WERI-Rb-1 (cell line): ENCODE measurements at places on chromosomes 7 and 10.

GRCh38 chr7:136637813-136638212, 230.6 kb upstream of the CHRM2 start:
- no peak for DNase-seq

DNA sequence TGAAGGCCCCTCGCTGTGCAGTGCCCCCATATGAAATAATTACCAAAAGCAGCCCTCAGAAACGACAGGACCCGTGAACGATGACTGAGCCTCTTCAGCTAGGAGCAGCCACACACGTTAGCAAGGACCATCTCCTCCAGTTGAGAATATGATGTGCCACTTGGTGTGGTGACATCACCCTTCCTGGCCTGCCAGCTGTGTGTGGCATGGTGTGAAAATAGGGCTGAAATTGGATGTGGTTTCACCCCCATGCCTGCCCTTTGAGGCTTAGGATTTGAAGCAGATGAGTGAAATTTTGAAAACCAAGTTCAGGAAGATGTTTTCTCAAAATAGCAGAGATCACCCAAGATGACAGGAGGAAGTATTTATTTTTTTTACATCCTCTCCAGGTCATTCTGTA, 49.1 kb upstream of the BTBD16 start:
- DNase-seq, result no peak

DNA sequence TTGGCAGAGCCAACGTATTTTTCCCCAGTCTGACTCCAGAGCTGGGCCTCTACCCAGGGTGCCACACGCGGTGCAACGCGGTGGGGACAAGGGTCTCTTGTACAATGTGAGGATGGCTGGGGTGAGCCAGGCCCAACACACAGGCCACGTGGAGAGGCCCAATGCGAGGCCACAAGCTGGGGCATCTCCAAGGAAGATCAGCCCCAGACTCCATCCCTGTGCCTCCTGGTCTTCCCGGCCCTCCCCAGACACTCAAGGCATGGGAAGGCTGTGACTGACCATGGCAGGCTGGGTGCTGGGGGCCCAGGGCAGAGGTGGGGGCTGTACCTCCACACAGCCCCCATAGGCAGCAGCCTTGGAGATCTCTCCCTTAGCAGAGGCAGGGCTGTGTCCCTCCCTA, 135.3 kb upstream of the FAM20C start:
- DNase-seq, result no peak

GRCh38 chr10:108439397-108439796, 1274.9 kb upstream of the SORCS1 start:
- DNase-seq, result no peak

DNA sequence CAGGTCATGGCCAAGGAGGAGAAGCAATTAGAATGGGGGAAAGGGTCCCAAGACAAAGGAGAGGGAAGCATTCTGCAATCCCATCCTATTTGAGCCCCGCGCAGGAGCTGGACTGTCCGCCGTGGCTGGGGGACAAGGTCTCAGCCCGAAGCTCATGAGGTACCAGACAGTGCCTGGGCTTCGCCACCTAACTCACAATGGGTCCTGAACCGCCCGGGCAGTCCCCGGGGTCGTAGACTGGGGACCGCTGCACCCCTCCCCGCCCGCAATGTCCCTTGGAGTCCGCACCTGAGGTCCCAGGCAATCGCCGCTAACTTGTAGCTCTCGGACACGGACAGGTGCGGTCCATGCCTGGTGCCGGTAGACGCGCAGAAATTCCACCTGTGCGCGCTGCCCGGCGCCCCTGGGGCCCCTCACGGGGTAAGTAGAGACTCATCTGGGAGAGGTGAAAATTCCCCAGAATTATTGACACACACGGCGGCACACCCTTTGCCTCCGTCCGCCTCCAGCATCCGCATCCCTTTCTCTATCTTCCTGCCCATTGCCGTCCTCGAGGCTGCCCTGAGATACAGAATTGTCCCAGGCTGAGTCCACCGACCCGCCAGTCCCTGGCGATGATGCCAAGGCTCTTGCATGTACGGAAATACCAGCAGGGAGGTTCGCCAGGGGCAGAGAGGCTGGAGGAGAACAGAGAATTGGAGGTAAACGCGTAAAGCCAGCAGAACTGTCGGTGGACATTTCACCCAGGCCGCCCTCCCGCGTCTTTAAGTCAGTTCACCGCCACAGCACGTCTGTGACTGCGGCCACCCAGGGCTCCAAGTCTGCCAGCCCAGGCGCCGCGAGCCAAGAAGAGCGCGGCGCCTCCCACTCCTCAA, 1.8 kb downstream of the CHRM2 start:
- DNase-seq, result peak; percentile 13

GRCh38 chr7:47093320-47094234, 488.3 kb downstream of the TNS3 start:
- DNase-seq, result no peak

GRCh38 chr7:6306471-6306870, 34.0 kb upstream of the CYTH3 start:
- DNase-seq, result no peak

DNA sequence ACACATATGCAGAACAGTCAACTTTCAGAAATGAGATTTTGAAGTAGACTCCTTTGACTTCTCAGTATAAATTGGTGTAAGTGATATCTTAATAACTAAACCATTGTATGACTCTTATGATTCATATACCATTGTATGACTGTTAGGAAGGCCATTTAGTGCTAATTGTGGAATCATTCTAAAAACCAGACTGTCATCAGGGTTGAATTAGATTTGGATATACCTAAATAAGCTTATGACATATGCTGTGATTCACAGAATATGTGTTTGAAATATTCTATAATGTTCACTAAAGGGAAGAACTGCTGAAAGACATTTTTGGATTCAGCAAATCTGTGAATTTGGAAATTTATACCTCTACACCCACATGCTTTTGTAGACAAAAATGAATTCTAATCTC, 438.1 kb downstream of the MDFIC start:
- DNase-seq, result no peak

GRCh38 chr10:49089557-49090188, 25.6 kb downstream of the VSTM4 start:
- no peak for DNase-seq

- no peak for DNase-seq
Observed at GRCh38 chr7:139982927-139983920, 79.5 kb downstream of the PARP12 start.

GRCh38 chr10:11795101-11795920, 27.8 kb upstream of the PROSER2 start:
- DNase-seq, result no peak

DNA sequence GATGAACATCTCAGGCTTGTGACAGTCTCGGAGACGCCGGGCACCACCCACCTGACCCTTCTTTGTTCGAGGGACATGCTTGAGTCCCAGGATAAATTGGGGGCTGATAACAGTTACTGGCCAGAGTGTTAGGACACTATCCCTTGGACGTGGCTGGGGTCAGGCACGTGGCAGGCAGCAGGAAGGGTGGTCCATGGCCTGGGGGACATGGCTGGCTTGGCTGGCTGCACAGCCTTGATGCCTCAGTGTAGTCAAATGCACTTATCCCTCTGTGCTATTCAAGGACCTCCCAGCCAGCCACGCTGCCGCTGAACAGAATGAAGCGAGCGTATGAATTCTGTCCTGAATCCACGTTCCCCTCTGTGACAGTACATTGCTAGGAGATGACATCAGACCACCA, 662.0 kb upstream of the FOXK1 start:
- no peak for DNase-seq

- no peak for DNase-seq
Observed at GRCh38 chr7:69032848-69033247, 565.4 kb upstream of the AUTS2 start.

GRCh38 chr10:16732376-16732775, 84.8 kb downstream of the RSU1 start:
- DNase-seq, result no peak

- DNase-seq, result no peak
Observed at GRCh38 chr7:21064698-21065648, 278.3 kb upstream of the SP8 start.

- DNase-seq, result no peak
Observed at GRCh38 chr10:25858076-25858475, 76.0 kb upstream of the MYO3A start.

- DNase-seq, result no peak
Observed at GRCh38 chr7:3579638-3580219, 278.7 kb downstream of the SDK1 start.

GRCh38 chr7:24714676-24715010, 42.6 kb downstream of the GSDME start:
- no peak for DNase-seq

DNA sequence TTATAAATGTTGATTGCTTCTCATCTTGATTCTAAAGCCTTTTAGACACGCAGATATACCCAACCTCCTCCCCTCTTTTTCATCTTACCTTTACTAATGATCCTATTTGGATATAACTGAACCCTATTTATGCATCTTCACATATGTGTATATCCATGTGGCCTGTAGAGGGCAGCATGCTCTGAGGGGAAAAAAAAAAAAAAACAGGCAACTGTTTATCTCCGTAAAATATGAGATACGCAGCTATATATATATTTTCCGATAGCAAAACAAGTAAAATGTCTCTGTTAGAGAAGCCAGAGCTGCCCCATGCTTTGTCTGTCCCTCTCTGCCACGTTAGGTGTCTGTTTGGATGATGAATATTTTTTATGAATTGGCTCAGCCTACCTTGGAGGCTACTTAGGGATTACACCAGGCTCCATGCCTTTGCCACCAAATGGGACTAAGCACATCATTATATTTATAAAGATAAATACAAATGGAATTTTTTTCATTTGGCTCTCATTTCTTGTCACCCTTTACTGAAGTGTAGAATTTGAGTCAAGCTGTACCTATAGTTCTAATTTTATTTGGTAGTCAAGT, 174.8 kb upstream of the FZD1 start:
- DNase-seq, result no peak

DNA sequence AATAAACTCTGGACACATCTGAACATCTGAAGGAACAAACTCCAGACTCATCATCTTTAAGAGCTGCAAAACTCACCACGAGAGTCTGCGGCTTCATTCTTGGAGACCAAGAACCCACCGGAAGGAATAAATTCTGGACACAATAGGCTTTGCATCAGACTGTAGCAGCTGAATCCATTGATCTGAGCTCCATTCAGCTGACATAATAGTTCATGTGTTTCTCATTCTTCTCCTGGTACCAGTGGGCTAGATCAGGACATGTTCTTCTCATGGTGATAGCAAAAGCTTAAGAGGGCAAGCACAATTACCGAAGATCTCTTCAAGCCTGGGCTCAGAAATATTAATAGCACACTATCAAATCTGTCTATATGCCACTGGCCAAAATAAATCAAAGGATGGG, 20.5 kb upstream of the GNAI1 start:
- no peak for DNase-seq

DNA sequence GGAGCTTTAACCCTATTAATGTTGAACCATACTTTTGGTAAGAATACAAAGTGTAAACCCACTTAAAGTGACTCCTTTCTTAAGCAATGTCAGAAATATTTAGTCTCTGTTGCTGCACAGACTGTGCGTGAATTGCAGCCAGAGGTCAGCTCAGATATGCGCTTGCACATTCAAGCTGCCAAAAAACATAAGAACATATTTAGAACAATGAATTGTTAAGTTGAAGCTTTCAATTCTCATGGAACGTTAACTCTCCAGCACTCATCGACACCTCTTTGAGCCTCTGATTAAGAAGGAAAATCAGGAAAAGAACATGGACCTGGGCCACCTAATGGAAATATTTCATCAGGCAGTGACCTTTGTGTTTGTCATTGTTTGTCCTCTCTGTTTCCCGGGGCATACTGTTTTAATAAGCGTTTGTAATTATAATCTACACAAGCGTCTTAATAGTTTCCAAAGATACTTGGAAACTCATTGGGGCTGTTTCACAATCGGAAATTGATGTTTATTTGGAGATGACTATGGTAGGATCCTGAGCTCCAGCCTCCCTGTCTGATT, 193.0 kb upstream of the CELF2 start:
- no peak for DNase-seq

DNA sequence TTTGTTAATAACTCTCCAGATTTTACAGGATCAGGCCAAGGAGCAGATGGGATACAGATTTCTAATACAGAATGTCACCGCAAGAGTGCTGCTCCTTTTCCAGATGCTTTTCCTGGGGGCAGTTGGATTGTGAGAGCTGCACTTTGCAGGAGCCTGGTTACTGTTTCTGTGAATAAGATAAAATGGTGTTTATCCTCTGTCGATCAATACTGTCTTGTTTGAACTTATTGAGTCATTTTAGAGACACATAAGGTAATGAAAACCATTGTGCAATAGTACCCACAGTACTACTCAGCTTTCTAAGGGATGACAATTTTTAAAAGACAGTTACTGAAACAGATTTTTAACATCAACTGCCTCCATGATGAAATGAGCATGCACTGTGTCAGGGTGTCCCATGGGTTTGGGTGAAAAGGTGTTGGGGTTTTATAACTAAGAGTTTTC, 2.9 kb downstream of the A1CF start:
- no peak for DNase-seq
